ENCODE measurements at places on chromosomes 7 and 10.

DNA sequence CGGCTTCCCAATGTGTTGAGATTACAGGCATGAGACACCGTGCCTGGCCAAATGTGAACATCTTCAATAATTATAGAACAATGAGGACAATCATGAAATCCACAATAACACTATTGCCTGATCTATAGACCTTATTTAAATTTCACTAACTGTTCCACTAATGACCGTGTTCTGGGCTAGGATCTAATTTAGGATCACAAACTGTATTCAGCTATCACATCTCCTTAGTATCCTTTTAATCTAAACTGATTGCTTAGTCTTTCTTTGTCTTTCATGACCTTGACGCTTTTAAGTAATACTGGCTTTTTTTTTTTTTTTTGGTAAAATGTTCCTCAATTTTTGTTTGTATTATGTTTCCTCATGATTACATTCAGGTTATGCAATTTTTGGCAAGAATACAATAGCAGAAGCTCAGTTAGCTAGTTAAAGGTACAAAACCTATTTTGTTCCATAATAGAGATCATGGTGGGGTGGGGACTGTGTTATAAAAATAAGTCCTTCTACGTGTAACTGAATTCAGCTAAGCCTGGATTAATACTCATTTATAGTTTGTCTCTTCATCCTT lies 158.4 kb downstream of the AOAH start:
- DNase-seq, result peak; percentile 63

DNA sequence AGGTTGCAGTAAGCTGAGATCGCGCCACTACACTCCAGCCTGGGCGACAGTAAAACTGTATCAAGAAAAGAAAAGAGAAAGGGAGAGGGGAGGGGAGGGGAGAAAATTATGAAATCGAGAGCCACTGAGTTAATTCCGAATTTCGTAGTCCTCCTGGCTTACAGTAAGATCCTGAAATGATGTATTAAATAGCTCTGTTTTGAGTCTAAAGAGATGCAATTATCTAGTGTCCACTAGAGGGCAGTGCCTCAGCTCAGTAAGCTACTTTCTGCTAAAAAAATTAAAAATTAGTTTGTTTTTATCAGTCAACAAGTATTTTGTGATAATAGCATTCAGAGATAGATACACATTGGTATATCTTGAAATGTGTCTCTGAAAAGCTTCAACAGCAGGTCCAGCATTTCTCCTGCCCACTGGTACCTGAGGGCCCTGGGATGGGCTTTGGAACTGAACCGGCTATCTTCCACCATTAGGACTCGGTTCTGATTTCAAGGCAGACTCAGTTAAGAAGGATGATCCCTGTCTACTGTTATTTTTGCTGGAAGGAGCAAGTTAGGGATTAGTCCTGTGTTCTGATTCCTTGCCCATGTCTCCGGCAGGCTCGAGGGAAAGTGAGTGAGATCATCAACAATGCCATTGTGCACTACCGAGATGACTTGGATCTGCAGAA lies 19.5 kb downstream of the TSPAN33 start:
- peak; percentile 72 for DNase-seq

DNA sequence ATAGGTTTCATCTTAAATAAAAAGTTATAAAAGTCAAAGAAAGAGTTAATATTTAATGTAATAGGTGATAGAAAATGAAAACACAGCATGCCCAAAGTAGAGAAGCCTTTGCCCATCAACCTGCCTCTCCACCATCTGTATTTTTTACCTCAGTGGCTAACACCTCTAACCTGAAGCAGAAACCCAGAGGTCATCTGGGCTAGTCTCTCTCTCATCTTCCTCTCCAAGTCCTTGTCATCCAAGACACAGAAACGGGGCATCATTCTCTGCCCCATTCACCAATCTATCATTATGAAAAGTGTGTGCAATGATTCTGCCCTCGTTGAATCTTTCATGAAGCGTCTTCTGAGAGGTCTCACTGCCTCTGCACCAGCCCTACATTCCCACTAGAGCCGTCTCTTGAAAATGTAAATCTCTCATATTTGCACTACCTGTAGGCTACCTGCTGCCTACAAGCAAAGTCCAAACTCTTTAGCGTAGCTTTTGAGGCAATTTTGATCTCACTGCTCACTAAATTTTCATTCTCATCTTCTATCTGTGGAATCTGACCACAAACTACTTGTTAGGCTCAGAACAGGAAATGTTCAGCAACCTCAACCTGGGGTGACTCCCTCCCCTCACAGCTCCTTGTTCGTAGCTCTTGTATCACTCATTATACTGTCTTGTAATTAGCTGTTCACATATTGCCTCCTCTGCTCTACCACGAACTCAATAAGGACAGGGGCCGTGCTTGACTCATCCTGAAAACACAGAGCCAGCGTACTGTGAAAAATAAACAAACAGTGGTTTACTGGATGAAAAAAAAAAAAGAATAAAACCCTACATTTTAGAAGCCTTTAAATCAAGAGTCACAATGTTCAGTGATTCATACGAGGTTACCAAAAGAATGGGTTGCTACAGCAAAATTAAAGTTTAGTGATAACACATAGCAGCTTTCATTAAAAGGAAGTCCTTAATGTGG lies 83.1 kb downstream of the CTNNA3 start:
- peak; percentile 96 for DNase-seq

GRCh38 chr10:101672536-101672935 lies 22.4 kb downstream of the FBXW4 start:
- no peak for DNase-seq

- no peak for DNase-seq
These were observed 29.0 kb downstream of the KIAA1217 start for GRCh38 chr10:24237801-24238395.

DNA sequence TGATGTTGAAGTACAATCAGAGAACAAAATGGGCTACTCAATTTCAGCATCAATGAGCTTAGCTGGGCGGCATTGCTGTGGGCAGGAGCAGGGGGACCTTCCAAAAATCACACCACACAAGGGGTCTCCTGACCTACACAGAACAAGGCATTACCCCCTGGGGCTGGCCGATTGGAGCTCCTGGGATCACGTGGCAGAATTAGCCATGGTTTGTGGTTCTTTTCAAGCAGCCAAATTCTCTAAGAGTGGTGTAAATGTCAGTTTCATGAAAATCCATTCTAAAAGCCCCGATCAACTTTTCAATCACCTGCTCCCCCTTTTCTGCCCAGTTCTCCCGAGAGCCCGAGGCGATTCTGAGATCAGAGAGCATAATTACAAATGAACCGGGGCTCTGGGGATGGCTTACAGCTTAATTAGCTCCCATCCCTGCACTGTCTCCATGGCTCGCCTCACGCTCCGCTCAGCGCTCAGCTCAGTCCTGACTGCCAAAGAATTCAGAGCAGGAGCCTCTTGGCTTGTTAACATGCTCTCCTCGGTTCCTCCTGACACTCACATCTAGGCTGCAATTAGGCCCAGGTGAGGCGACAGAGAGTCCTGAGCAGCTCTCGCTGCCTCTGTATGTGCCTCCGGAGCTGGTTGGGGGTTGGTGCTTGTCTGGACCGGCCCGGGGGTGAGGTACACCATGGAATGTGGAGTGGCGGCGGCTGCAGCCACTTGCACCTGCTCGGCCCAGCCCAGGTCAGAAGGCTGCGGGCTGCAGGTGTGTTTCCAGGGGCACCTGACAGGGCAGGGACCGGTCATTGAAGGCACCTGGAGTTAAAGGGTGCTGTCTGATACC lies 111.8 kb downstream of the WDR11 start:
- no peak for DNase-seq
